ENCODE measurements at places on chromosomes 13 and 19.

DNA sequence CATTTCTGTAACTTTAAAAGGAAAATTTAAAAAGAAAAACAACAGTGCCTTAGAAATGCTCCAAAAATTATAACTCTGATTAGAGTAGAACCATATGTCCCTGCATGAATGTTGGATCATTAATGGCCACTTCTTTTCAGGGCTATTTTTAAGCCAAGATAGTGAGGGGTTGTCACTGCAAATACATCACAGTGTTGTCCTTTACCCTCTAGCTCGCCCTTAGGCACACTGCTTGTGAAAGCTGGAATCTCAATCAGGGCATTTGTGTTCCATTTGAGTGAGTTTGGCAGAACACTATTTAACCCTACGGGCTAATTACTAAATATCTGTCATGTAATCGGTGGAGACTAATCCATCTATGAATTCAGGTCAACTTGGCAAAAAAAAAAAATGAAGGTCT lies 212.2 kb downstream of the NHLRC3 start:
- H3K27ac ChIP-seq, result no peak overlapping the region
- no peak overlapping the region for H3K4me3 ChIP-seq
- no peaks in the 10 kb centered on the region for H3K36me3 ChIP-seq

DNA sequence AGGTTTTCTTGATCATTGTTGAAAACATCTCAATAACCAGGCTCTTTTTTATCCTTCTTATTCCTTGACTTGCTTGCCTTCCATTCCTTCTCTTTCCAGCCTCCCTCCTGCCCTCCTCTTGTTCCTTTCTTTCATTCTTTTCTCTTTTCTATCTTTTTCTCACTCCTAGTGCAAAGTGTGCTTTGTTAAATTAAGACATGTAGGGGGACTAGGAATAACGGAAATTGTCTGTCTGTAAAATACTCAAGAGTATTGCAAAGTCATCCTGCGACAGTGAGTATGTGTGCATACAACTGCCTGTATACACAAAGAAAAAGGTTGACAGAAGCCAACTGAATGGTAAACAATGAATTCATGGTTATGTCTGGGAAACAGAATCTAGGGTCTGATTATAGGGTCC lies 70.1 kb downstream of the LRRC63 start:
- H3K4me3 ChIP-seq, result no peak overlapping the region
- no peak for DNase-seq
- no peak overlapping the region for H3K27ac ChIP-seq
- no peaks in the 10 kb centered on the region for H3K4me1 ChIP-seq

- DNase-seq, result peak; percentile 64
- no peaks in the 10 kb centered on the region for H3K36me3 ChIP-seq
- H3K4me1 ChIP-seq, result no peaks in the 10 kb centered on the region
- no peaks in the 10 kb centered on the region for H3K27me3 ChIP-seq
- no peak overlapping the region for H3K4me3 ChIP-seq
These were observed 8.0 kb upstream of the POU2F2 start for GRCh38 chr19:42140125-42140754.

DNA sequence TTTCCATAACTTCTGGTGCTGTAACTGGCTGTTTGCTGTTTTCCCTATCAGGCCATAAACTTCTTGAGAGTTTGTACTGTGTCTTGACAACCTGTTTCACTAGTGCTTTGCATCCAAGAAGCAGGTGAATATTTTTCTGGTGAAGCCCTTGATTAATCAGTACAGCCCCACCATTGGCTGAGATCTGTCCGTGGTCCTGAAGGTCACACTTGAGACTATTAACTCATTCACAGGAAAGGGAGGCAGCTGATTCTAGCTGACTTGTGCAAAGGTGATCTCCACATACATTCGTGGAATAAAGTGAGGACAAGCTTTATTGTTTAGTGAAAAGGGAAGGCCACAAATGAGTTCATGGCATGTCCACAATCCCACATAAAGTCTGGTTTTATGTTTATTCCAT lies 61.4 kb upstream of the ZNF835 start:
- H3K27ac ChIP-seq, result no peak overlapping the region
- no peaks in the 10 kb centered on the region for H3K27me3 ChIP-seq
- H3K4me1 ChIP-seq, result no peaks in the 10 kb centered on the region
- DNase-seq, result no peak
- no peak overlapping the region for H3K4me3 ChIP-seq

DNA sequence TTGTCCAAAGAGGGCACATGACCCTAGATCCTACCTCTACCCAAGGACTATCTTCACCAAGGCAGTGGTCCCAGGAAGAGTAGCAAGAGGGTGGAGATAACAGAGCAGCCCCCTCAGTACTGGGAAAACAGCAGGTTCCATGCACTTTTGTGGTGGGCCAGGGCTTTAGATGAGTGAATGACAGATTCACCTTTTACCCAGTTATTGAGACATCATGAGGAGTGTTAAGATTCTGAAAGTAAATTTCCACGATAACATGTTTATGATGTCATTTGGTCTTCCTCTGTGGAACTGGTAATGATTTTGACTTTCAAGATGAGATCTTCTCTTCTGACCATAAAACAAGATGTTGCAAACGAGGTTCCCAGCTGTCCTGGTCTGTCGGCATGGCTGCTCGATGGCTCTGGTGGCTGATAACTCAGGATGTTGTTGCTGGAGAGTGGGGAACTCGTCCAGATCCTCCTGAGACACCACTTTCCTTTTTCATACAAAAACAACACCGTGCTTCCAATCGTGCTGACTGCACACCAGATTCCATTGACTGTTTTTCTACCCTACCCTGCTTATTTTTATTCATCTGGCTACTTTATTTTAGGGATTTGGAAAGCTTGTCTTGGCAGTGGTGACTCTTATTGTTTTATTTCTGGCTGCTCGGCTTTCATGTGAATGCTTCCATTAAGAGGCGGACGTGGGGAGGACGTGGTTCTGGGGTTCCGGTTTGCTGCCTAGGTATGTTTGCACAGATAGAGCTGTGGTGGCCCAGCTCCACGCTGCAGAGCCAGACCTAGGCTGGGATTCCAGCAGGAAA lies 88.5 kb downstream of the LRCH1 start:
- no peaks in the 10 kb centered on the region for H3K27me3 ChIP-seq
- no peaks in the 10 kb centered on the region for H3K36me3 ChIP-seq
- DNase-seq, result no peak
- H3K4me3 ChIP-seq, result no peak overlapping the region

DNA sequence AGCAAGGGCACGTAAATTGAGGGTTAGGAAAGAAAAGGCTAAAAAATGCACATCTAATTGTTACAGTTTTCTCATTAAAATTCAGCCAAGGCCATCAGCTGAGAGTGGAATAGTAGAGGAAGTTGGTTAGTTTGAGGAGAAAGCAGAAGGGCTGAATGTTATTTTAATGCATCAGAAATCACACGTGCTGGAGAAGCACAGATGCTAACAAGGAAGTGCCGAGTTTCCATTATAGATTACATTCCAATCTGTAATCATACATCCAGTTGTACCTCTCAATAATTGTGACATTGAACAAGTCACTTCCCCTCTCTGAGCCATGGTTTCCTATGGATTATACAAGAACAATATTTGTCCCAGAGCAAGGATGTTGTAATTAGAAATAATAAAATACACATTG lies 25.1 kb downstream of the FPR3 start:
- H3K4me1 ChIP-seq, result peaks cover 2% of the 10 kb centered on the region
- no peaks in the 10 kb centered on the region for H3K27me3 ChIP-seq
- H3K4me3 ChIP-seq, result no peak overlapping the region
- H3K36me3 ChIP-seq, result no peaks in the 10 kb centered on the region
- no peak overlapping the region for H3K27ac ChIP-seq

DNA sequence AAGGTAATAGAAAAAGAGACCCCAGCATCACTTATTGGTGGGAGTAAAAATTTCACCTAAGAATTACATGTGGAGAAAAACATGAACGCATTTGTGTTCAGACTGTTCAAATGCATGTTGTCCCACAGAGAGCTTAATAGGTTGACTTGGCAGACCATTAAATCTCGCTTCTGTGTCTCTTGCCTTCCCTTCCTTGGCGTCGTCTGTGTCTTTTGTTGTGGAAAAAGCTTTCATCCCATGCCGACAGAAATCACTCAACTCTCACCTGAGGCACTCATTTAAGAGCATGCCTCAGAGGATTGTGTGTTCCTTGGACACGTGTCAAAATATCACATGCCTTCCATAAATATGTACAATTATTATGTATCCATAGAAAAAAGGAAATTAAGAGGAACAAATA lies 24.4 kb upstream of the CACNA1A start:
- no peak overlapping the region for H3K4me3 ChIP-seq
- no peak for DNase-seq
- no peak overlapping the region for H3K27ac ChIP-seq
- no peaks in the 10 kb centered on the region for H3K4me1 ChIP-seq
- no peaks in the 10 kb centered on the region for H3K36me3 ChIP-seq

GRCh38 chr13:93769101-93769500 lies 542.5 kb downstream of the GPC6 start:
- H3K4me1 ChIP-seq, result no peaks in the 10 kb centered on the region
- no peak for DNase-seq
- no peaks in the 10 kb centered on the region for H3K27me3 ChIP-seq
- H3K4me3 ChIP-seq, result no peak overlapping the region
- no peaks in the 10 kb centered on the region for H3K36me3 ChIP-seq
- no peak overlapping the region for H3K27ac ChIP-seq

DNA sequence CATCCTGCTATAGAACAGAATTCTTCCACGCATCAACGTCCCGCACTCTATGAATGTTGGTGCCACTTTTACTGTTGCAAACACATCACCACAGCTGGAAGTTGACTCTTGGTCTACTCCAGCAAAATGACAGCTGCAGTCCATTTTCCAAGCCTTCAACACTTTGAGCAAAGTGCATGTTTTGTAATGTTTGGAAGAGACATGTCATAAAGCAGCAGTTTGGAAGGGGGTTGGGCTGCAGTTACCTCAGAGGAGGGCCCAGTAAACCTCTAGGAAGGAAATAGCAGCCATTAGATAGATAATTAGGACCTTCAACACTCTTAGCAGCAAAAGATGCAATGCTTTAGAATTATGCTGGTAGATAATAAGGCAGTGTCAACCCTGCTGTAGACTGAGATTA lies 323.6 kb downstream of the TDRD3 start:
- no peak for DNase-seq
- no peaks in the 10 kb centered on the region for H3K4me1 ChIP-seq
- H3K27me3 ChIP-seq, result no peaks in the 10 kb centered on the region
- H3K4me3 ChIP-seq, result no peak overlapping the region
- H3K27ac ChIP-seq, result no peak overlapping the region

- H3K27ac ChIP-seq, result peak overlapping the region; percentile 96
- no peaks in the 10 kb centered on the region for H3K27me3 ChIP-seq
- no peaks in the 10 kb centered on the region for H3K36me3 ChIP-seq
These were observed 24.2 kb downstream of the SH3GL1 start for GRCh38 chr19:4376028-4376670.

DNA sequence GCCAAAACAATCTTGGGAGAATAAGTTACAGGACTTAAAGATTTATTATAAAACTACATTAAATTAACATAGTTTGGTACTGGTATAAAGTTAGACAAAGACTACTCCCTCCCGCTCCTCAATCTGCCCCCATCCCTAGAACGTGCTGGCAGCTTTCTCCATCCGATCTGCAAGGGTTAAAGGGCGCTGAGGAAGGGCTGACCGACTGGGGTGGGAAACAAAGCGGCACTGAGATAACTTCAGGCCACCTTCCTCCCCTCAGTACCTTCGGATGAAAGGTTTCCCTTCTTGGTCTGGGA lies 790 bp upstream of the SUGT1 start:
- peaks cover 22% of the 10 kb centered on the region for H3K4me1 ChIP-seq
- peak overlapping the region; percentile 47 for H3K4me3 ChIP-seq
- no peak for DNase-seq
- H3K36me3 ChIP-seq, result no peaks in the 10 kb centered on the region

DNA sequence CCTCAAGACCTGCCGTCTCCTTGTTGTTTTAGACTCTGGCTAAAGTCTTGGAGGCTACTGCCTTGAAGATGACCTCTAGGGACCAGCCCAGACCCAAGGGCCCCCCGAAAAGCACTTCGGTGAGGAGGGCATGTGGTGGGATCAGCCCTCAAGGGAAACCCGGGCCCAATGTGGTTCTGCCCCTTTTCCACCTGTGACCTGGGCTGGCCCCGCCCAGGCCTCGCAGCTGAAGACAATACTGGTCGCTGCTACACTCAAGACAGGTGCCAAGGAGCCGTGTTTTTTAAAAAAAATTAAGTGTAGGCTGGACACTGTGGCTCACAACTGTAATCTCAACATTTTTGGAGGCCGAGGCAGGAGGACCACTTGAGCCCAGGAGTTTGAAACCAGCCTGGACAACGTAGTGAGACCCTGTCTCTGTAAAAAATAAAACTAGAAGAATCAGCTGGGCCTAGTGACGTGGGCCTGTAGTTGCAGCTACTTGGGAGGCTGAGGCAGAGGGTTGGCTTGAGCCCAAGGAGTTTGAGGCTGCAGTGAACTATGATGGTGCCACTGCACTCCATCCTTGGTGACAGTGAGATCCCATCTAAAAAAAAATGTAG lies 903 bp downstream of the TLE6 start:
- DNase-seq, result no peak
- no peak overlapping the region for H3K4me3 ChIP-seq
- H3K36me3 ChIP-seq, result no peaks in the 10 kb centered on the region
- peaks cover 51% of the 10 kb centered on the region for H3K4me1 ChIP-seq

DNA sequence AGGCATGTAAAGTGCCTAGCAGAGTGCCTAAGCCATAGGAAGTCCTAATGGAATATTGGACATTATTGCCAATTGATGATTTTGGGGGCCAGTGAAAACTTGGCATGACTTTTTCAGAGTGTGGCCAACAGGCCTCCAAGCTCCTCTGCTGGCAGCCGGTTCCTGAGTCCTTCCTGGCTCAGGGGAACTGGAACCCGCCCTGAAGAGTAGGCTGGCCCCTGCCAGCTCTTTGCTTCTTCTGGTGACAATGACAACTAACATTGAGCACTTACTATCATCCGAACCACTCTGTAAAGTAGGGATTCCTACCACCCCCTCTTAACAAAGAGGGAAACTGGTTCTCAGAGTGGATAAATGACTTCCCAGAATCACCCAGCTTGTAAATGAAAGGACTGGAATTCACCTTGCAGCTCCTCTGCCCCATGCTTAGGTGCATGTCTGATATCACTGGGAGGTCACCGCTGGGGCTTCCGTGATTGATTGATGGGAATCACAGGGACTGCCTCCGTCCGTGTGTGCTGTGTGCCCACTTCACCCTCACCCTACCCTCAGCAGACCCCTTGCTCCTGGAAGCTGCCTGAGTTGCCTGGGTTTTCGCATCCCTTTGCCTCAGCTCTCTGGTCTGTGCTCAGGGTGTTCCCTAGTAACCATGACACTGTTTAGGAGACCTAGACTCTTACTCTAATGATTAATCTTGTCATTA lies 50.6 kb downstream of the TNFRSF19 start:
- no peak overlapping the region for H3K27ac ChIP-seq
- H3K4me1 ChIP-seq, result no peaks in the 10 kb centered on the region
- H3K36me3 ChIP-seq, result no peaks in the 10 kb centered on the region
- no peak for DNase-seq

GRCh38 chr13:66748712-66749111 lies 481.4 kb downstream of the PCDH9 start:
- H3K4me3 ChIP-seq, result no peak overlapping the region
- H3K27ac ChIP-seq, result no peak overlapping the region
- no peaks in the 10 kb centered on the region for H3K27me3 ChIP-seq
- DNase-seq, result no peak
- H3K4me1 ChIP-seq, result no peaks in the 10 kb centered on the region

GRCh38 chr13:103539265-103539664 lies 473.0 kb upstream of the SLC10A2 start:
- no peak overlapping the region for H3K4me3 ChIP-seq
- DNase-seq, result no peak
- no peaks in the 10 kb centered on the region for H3K4me1 ChIP-seq
- H3K27ac ChIP-seq, result no peak overlapping the region
- H3K27me3 ChIP-seq, result no peaks in the 10 kb centered on the region
- no peaks in the 10 kb centered on the region for H3K36me3 ChIP-seq

- no peak overlapping the region for H3K4me3 ChIP-seq
- H3K4me1 ChIP-seq, result peaks cover 22% of the 10 kb centered on the region
- no peak for DNase-seq
- H3K36me3 ChIP-seq, result no peaks in the 10 kb centered on the region
These were observed 772 bp downstream of the GPC6 start for GRCh38 chr13:93227280-93227877.

Measured in adrenal gland (tissue), 19 donors.